ENCODE measurements at places on chromosomes 1 and 21. TPM values are rescaled to one million over a fixed set of nuclear protein-coding genes. Genes with fewer than 3 reads are reported as not detected.

DNA sequence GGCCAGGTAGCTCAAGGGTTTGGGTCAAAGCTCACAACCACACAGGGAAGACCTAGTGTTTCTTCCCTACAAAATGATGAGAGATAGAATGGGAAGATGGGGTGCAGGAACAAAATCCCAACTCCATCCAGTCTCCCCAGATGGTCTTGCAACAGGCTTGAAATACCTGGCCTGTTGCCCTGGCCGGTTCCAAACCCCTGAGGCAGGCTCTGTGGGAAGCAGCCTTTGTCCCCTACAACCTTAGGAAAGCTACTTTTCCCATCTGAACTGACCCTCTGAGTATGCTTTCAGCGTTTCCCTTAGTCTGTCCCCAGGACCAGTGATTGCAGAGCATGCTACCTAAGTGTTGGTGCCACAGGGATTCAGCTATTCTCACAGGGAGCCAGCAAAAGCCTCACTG is 104.0 kb downstream of the GDAP2 start:
- no peak for DNase-seq

DNA sequence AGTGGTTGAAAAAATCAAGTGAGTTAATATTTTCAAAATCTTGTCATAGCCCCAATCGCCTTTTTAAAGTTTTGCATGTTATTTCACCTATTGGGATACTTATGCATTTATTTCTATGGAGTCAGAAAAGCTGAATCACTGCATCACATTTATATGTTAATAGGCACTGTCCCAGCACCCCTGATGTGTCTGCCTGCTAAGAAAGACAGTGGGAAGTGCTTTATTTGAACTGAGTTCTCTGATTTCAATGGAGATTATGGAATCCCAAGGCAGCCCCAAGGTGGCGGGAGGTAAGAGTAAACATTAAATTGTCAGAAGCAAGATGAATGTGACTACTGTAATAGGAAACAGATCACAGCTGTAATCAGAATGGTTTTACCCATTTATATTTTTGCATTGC is 2225.7 kb downstream of the NCAM2 start:
- DNase-seq, result no peak

- no peak for DNase-seq
Observed at GRCh38 chr1:111956155-111956771, 33.2 kb downstream of the KCND3 start.

The SLC35D1 gene
- total RNA-seq, result 4.8 TPM

The PCAT6 gene
- 1.1 TPM for total RNA-seq

The FAM163A gene
- total RNA-seq, result 0.15 TPM

The ADAMTS1 gene
- 72.3 TPM for total RNA-seq

The TEDDM1 gene
- total RNA-seq, result not detected

The OR2T2 gene
- total RNA-seq, result not detected

GRCh38 chr1:112457955-112458354 is 50.8 kb upstream of the WNT2B start:
- DNase-seq, result no peak

DNA sequence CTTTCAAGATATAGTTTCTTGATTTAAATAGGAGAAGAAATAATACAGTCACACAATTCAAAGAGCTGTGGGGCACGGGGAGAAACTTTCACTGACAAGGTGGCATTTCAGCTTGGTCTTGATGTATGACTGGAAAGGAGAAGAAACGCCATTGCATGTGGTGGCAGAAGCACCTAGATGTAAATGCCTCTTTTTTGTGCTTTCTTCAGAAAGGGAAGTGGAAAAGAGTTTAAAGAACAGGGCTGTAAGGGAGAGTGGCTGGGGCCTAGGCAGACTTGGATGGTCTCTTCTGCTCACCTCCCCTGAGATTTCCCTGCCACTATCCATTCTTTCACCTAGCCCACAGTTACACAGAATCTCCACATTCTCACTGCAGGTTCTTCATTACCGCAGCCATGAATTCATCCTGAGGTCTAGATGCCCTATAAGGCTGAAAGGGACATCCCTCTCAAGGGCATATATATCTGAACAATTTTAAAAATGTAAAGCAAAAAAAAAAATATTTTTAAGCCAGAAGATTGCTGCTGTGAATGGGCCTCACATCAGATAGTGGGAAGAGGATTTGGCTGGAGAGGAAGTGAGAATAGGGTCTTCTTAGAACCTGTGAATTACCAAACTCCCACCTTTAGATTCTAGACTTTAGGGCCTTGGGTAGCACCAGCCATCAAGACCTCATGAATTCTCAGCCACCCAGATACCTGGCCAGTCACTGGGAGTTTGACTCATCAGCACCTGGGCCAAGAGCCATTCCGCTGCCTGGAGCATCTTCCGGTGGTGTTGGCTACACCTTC is 23.4 kb downstream of the CACNA1E start:
- no peak for DNase-seq

The RCC2 gene
- total RNA-seq, result 9.0 TPM

The OR2T33 gene
- not detected for total RNA-seq

DNA sequence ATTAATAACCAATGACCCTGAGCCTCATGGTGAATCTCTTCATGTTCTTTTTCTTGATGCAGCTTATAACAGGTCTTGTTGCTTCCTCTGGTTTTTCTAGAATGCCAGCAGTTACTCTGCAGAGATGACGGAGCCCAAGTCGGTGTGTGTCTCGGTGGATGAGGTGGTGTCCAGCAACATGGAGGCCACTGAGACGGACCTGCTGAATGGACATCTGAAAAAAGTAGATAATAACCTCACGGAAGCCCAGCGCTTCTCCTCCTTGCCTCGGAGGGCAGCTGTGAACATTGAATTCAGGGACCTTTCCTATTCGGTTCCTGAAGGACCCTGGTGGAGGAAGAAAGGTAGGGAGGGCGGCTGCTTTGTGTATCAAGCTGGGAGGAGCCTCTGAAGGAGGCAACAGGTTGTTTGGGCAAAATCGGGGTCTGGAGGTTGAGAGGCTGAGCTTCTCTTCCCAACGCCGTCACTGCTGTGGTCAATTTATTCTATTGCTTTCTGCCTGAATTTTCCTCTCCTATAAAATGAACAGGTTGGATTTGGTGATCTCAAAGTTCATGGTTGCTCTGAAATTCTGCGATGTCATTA is 6.7 kb downstream of the ABCG1 start:
- no peak for DNase-seq

GRCh38 chr1:180178511-180179161 is 24.0 kb downstream of the QSOX1 start:
- peak; percentile 52 for DNase-seq

The CD5L gene
- 1.6 TPM for total RNA-seq

GRCh38 chr1:70353601-70354331 is 756 bp downstream of the ANKRD13C start:
- DNase-seq, result peak; percentile 28

- DNase-seq, result no peak
Observed at GRCh38 chr1:8011923-8012858, 13.9 kb downstream of the ERRFI1 start.

The CFAP126 gene
- not detected for total RNA-seq

DNA sequence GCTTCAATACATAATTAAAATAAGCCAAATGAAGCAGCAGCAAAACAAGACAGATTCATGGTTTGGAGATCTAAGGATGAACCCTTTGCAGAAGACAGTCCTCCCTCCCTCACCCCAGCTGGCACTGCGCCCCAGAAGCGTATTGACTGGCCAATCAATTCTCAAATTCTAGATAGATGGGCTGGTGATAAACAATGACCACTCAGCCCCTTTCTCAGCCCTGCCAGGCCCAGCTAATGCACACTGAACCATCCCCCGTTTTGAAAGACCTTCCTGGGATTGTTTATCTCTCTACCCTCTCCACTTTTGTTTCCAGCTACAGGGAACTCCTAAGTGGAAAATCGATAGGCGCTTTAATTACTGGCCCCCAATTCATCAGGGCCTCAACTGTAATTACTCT is 29.0 kb downstream of the TNR start:
- DNase-seq, result no peak

GRCh38 chr1:186681801-186682200 is 1.6 kb upstream of the PTGS2 start:
- no peak for DNase-seq
